ENCODE measurements at places on chromosomes 13 and 19.

DNA sequence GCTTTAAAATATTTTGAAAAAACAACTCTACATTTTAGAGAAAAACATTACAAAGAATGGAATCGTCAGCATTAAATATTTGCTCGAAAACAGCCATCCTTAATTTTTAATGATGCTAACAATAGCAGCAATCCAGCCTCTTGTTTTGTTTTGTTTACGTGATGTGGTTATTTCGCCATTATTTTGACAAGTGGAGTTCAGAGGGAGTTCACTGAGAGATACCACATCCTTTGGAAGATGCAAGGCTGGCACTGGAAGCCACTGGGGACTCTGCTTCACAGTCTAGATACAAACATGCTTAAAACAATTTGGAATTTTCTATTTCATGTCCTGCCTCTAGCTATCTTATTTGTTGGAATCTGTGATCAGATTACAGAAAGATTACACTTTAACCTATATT lies 556.3 kb downstream of the PCDH17 start:
- no peak for DNase-seq

- peak; percentile 80 for DNase-seq
Measured at GRCh38 chr19:45508861-45509691, 1.8 kb downstream of the VASP start.

- no peak for DNase-seq
Measured at GRCh38 chr19:3908266-3909054, 24.4 kb upstream of the NMRK2 start.

DNA sequence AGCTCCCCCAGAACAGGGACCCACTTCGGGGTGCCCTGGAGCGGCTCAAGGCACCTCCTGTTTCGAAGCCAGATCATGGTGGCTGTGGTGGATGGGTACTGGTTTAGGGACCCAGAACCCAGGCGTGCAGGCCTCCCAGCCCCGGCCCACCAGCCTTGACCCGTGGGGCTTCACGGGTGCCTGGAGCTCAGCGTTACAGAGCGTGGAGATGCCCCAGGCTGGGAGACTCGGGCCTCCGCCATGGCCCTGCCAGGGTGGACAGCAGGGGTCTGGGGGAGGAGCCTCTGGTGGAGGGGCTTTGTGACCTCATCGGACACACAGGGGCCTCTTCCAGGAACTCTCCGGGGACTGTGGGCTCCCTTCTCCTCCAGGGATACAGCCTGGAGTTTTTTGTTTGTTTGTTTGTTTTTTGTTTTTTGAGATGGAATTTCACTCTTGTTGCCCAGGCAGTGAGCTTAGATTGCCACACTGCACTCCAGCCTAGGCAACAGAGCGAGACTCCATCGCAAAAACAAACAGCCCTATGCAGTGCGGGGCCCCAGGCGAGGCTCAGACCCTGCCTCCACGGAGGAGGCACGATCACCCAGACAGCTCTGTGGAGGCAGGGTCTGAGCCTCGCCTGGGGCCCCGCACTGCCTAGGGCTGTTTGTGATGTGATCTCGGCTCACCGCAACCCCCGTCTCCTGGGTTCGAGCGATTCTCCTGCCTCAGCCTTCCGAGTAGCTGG lies at the start of gene GARIN5B:
TSS of gene GARIN5B (minus strand) at position 271 of the 727 bp plus-strand sequence. CDS start at position 77, 194 bp downstream.
- no peak for DNase-seq

DNA sequence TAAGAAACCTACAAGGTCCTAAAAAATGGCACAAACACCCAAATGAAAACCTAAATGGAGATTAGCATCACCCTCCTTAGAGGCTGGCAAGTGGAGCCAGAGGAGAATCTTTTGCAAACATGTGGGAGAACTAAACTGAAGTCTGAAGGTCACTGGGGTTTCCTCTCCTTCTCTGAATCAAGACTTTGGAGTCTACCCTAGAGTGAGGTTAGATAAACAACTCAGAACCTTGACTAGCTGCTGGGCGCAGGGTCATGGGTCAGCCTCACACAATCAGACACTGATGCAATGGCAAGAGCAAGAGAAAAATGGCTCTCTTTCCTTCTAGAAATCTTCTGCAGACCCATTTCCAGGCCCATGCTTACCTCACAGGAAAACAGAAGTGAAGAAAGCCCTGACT lies 165.8 kb downstream of the KCTD12 start:
- no peak for DNase-seq

- DNase-seq: no peak
Measured at GRCh38 chr13:113769881-113770280, 10.9 kb downstream of the TMEM255B start.

GRCh38 chr19:52739576-52739975 lies 4.7 kb upstream of the ZNF611 start:
- DNase-seq: no peak

Data from suppressor macrophage (primary cell).